ENCODE measurements at places on chromosomes 3 and 15.
A peak's percentile ranks its signal among the peaks of the same experiment; 100 is the strongest.

- no peak overlapping the region for H3K4me3 ChIP-seq
- peaks cover 6% of the 10 kb centered on the region for H3K4me1 ChIP-seq
- DNase-seq = no peak
Measured at GRCh38 chr15:80929689-80930088, 59.9 kb downstream of the MESD start.

GRCh38 chr3:104175696-104176095 lies 1191.0 kb upstream of the ALCAM start:
- H3K4me3 ChIP-seq = no peak overlapping the region
- no peak overlapping the region for H3K27ac ChIP-seq
- H3K27me3 ChIP-seq = no peaks in the 10 kb centered on the region
- no peaks in the 10 kb centered on the region for H3K36me3 ChIP-seq

DNA sequence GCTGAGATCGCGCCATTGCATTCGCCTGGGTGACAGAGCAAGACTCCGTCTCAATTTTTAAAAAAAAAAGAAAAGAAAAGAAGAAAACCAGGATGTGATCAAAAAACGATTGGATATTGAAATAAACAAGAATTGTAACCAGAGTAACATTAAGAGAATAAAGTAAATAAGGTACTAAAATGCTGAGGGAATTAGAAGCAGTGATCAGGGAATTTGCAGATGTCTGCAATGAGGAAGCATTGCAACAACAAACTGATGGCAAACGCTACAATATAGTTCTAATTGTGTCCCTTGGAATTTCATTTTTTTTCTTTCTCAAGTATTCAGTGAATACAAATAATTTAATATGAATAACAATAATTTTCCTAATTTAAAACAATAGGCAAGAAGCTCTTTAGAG lies 1077.5 kb downstream of the TBL1XR1 start:
- no peak overlapping the region for H3K27ac ChIP-seq
- H3K4me1 ChIP-seq = no peaks in the 10 kb centered on the region
- H3K4me3 ChIP-seq = no peak overlapping the region
- DNase-seq = no peak
- no peaks in the 10 kb centered on the region for H3K36me3 ChIP-seq
- no peaks in the 10 kb centered on the region for H3K27me3 ChIP-seq

GRCh38 chr3:196082619-196082971 lies 705 bp upstream of the TFRC start:
- no peaks in the 10 kb centered on the region for H3K27me3 ChIP-seq
- peaks cover 19% of the 10 kb centered on the region for H3K4me1 ChIP-seq
- peak overlapping the region; percentile 85 for H3K27ac ChIP-seq
- DNase-seq = no peak
- H3K4me3 ChIP-seq = peak overlapping the region; percentile 87

DNA sequence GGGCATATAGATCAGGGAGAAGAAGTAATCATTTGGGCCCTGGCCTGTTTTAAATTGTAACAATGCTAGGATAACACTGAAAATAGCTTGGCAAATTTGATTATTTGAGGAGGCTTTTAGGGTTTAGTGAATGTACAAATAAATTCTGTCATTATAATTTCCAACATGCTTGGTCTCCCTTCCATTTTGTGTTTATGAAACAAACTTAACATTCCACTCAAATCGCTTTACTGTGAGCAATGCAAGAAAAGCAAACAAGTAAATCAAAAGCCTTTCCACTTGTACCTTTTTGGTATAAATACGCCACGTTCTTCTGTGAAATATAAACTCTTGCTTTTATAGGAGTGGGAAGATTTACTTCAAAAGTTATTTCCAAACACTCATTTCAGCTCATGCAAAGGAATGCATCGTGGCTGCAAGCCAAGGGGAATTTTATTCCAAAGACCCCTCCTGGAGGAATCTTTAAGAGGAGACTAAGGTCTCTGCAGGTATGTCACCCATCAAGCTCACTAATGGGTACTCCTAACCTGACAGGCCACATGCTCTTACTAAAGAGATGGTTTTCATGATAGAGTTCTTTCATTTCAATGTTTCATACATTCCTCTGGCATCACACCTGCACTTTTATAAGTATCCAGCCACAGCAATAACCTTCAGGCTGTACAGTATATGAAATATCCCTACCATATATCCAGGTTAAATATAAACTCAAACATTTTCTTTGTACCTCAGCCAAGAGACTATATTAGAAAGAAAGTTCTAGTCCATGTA lies 115.2 kb downstream of the P3H2 start:
- no peaks in the 10 kb centered on the region for H3K27me3 ChIP-seq
- DNase-seq = no peak
- H3K27ac ChIP-seq = no peak overlapping the region
- H3K36me3 ChIP-seq = no peaks in the 10 kb centered on the region

DNA sequence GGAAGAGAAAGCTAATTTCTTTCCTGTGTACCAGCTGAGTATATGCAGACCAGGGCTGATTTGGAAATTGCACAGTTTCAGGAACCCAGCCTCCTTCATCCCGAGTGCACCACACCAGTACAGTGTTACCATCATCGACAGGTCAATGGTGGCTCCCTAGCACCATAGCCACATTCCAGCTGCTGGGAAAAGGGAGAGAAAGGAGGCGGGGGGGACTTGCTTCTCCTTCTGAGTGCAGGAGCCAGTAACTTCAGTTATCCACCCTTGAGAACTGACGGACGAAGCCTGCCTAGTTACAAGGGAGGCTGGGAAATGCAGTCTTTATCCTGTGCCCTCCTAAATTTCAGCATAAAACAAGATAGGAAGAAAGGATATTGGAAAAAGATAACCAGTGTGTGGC lies 129.7 kb upstream of the PRICKLE2 start:
- no peaks in the 10 kb centered on the region for H3K4me1 ChIP-seq
- no peaks in the 10 kb centered on the region for H3K27me3 ChIP-seq
- H3K4me3 ChIP-seq = no peak overlapping the region
- DNase-seq = no peak

DNA sequence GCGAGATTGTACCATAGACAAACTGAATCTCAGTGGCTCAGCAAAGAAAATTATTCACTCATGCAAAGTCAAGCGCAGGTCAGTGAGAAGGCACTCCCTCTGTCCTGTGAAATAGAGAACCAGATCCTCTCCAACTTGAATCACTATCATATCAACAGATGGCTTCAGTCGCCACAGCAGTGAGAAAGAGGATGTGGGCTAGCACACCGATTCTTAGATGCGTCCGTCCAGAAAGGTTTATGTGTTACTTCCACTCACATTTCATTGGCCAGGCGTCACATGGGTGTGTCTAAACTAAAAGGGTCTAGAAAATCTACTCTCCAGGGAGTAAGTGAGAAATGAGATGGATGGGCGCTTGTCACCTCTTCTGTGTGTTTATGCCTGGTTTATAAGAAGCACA lies 141.6 kb upstream of the KBTBD8 start:
- no peaks in the 10 kb centered on the region for H3K36me3 ChIP-seq
- H3K4me3 ChIP-seq = no peak overlapping the region
- DNase-seq = no peak
- H3K27ac ChIP-seq = no peak overlapping the region

DNA sequence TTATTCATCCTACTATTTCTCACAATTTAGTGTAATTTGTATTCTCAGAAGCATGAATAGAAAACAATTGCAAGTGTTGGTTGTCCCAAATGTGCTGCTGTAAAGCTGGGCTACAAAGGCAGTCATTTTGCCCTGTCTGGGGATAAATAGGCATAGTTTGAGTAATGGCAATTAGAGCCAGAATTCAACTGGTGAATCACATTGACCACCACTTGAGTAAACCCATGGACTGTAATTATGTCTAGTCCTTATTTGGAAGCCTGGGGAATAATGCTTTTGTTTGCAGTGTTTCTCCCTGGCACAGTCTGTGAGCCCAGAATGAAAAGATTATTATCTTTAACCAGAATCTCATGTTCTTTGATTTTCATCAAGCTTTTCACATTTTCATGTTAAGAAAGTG lies 30.5 kb upstream of the CHL1 start:
- no peak overlapping the region for H3K4me3 ChIP-seq
- H3K36me3 ChIP-seq = no peaks in the 10 kb centered on the region
- no peak overlapping the region for H3K27ac ChIP-seq
- no peaks in the 10 kb centered on the region for H3K27me3 ChIP-seq

DNA sequence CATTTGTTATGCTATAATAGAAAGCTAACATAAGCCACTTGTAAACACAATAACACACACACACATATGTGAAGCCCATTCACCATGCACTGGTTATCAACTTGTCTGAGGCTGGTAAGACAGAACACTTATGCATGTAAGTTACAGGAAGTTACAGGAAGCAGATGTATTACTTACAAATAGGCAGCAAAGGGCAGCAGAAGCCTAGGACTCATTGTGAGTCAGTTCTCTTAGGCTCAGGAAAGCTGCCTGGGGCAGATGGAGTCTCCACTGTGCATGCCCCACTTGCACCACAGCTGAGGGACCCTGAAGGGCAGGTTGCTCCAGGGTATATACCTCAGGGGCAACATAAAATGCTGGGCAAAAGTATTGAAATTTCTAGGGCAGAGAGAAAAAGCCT lies 748.8 kb upstream of the CCDC54 start:
- H3K27ac ChIP-seq = no peak overlapping the region
- H3K27me3 ChIP-seq = no peaks in the 10 kb centered on the region
- H3K4me3 ChIP-seq = no peak overlapping the region
- no peaks in the 10 kb centered on the region for H3K36me3 ChIP-seq
- no peaks in the 10 kb centered on the region for H3K4me1 ChIP-seq
- DNase-seq = no peak

GRCh38 chr15:28080386-28080785 lies 18.7 kb downstream of the OCA2 start:
- no peaks in the 10 kb centered on the region for H3K27me3 ChIP-seq
- H3K36me3 ChIP-seq = no peaks in the 10 kb centered on the region
- DNase-seq = no peak
- H3K4me1 ChIP-seq = no peaks in the 10 kb centered on the region

DNA sequence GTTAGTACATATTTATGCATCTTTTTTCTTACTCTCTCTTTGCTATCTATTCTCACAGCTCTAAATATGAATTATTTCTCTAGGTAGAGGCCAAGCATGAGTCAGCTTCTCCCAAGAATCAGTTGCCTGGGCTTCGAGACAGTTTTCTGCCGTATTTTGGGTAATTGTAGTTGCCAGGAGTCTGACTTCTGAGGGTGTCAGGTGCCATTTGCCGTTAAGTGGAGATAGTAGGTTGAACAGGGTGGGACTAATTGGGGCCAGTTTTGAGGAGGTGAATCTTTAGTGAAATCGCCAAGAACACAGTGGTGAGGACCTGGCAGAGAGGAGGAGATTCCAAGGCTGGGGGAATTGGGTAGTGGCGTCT lies 7.8 kb upstream of the NRROS start:
- no peak for DNase-seq
- no peak overlapping the region for H3K27ac ChIP-seq

GRCh38 chr15:101174152-101174920 lies 77.5 kb downstream of the CHSY1 start:
- peaks cover 24% of the 10 kb centered on the region for H3K36me3 ChIP-seq
- H3K27ac ChIP-seq = no peak overlapping the region
- H3K4me1 ChIP-seq = peaks cover 35% of the 10 kb centered on the region
- H3K4me3 ChIP-seq = no peak overlapping the region
- H3K27me3 ChIP-seq = no peaks in the 10 kb centered on the region

DNA sequence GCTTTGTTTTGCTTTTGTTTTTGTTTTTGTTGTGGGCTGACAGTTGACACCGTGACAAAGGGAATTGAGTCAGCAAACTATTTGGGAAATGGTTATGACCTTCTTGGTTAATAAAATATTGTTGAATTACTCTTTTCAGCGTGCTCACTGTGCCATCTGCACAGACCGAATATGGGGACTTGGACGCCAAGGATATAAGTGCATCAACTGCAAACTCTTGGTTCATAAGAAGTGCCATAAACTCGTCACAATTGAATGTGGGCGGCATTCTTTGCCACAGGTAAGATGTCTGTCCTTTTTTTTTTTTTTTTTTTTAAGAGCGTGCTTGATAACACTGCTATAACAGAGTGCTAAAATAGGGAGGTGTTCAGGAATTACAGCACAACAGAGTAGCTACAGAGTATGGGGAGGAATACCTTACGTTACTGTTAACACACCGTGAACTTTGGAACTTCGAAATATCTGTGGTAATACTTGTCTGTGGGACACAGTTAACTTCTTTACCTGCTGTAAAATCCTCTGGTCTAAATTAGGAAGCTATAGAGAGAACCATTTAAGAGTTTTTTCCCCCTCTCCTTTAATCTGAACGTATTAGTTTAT lies 48.2 kb downstream of the PRKCI start:
- no peaks in the 10 kb centered on the region for H3K4me1 ChIP-seq
- no peak overlapping the region for H3K27ac ChIP-seq
- no peak overlapping the region for H3K4me3 ChIP-seq

- H3K27ac ChIP-seq = no peak overlapping the region
- H3K27me3 ChIP-seq = no peaks in the 10 kb centered on the region
- H3K4me3 ChIP-seq = no peak overlapping the region
- DNase-seq = no peak
- no peaks in the 10 kb centered on the region for H3K4me1 ChIP-seq
Measured at GRCh38 chr15:37574985-37575384, 359.5 kb upstream of the TMCO5A start.

DNA sequence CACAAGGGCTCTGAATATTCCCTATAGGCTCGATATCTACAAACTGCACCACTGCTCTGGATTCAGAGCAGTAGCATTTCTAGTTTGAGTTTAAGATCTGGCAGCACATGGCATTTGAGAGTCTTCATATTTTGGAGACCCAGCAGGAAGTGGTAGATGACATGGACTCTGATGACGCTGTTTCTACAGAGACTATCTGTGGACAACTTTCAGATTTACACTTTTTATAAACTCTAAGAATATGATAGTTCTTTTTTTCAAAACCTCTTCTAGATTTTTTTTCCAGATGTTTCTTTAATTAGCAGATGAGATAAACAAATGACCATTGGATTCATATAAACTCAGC lies 35.8 kb downstream of the ARMC8 start:
- no peak overlapping the region for H3K4me3 ChIP-seq
- peaks cover 46% of the 10 kb centered on the region for H3K36me3 ChIP-seq
- no peak for DNase-seq
- peaks cover 8% of the 10 kb centered on the region for H3K4me1 ChIP-seq
- no peaks in the 10 kb centered on the region for H3K27me3 ChIP-seq
- H3K27ac ChIP-seq = no peak overlapping the region

GRCh38 chr3:28860307-28860706 lies 420.6 kb upstream of the RBMS3 start:
- H3K4me3 ChIP-seq = no peak overlapping the region
- no peaks in the 10 kb centered on the region for H3K4me1 ChIP-seq
- peak overlapping the region; percentile 13 for H3K27ac ChIP-seq
- H3K27me3 ChIP-seq = no peaks in the 10 kb centered on the region

DNA sequence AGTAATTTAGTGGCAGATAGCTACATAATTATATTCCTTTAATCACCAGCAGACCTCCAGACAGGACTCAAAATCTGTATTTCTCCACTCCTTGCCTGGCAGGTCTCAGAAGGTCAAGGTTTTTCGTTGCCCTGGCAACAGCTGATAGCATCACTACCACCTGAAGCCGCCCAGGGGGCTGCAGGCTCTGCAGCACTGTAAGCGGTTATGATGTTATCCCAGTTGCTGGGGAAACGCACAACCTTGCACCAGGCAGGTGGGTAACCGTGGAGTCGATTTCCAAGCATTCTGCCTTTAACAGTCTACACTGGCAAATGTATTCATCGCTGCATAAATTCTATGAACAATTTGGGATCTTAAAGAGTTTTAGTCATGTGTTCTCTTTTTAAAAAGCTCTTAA lies 756.3 kb downstream of the NTRK3 start:
- no peak overlapping the region for H3K27ac ChIP-seq
- DNase-seq = no peak
- H3K4me3 ChIP-seq = no peak overlapping the region
- H3K36me3 ChIP-seq = no peaks in the 10 kb centered on the region
